Sciatic nerve (tissue), 2 donors: ENCODE measurements at places on chromosomes 2 and 18. TPM values are rescaled to one million over a fixed set of nuclear protein-coding genes. Genes with fewer than 3 reads are reported as not detected.

EFR3B gene
- 13.2 TPM for total RNA-seq

LCT gene
- total RNA-seq, result 0.04 TPM

C2orf80 gene
- total RNA-seq, result not detected

CASP8 gene
- 12.1 TPM for total RNA-seq

CRYBA2 gene
- total RNA-seq, result not detected

REG1A gene
- 3.7 TPM for total RNA-seq

C2orf15 gene
- total RNA-seq, result not detected

TSPYL6 gene
- total RNA-seq, result 0.13 TPM

CMPK2 gene
- total RNA-seq, result 4.1 TPM

LYPD6 gene
- total RNA-seq, result 10.0 TPM

ACOXL gene
- total RNA-seq, result not detected

SAP130 gene
- 25.9 TPM for total RNA-seq

ARHGAP15 gene
- total RNA-seq, result 119 TPM

PPP4R3B gene
- total RNA-seq, result 64.6 TPM

NRP2 gene
- total RNA-seq, result 316 TPM

FN1 gene
- 986 TPM for total RNA-seq

SLC9A4 gene
- total RNA-seq, result not detected

POTEI gene
- 0.27 TPM for total RNA-seq

GLB1L gene
- 4.2 TPM for total RNA-seq

PARD6G gene
- 11.2 TPM for total RNA-seq

SH3RF3 gene
- total RNA-seq, result 6.4 TPM

VWC2L gene
- not detected for total RNA-seq

MAP2 gene
- total RNA-seq, result 41.9 TPM

IL1F10 gene
- not detected for total RNA-seq

BCL11A gene
- total RNA-seq, result 1.6 TPM

MEP1B gene
- total RNA-seq, result not detected

MC2R gene
- total RNA-seq, result not detected
